ENCODE measurements at places on chromosomes 12 and 14. TPM values are rescaled to one million over a fixed set of nuclear protein-coding genes. Genes with fewer than 3 reads are reported as not detected.

The KRT81 gene
- not detected for total RNA-seq

The TMEM132C gene
- total RNA-seq = not detected

The SLC38A4 gene
- total RNA-seq = 4.6 TPM

The DNAI7 gene
- 4.2 TPM for total RNA-seq

The DEPDC4 gene
- total RNA-seq = 5.9 TPM

The ANKRD9 gene
- total RNA-seq = 37.5 TPM

The SAV1 gene
- total RNA-seq = 32.4 TPM

The CDK4 gene
- total RNA-seq = 208 TPM

The CCDC197 gene
- not detected for total RNA-seq

The ERC1 gene
- total RNA-seq = 93.1 TPM

The KRT8 gene
- total RNA-seq = 5.4 TPM

The TCL1B gene
- not detected for total RNA-seq

The CRIP1 gene
- total RNA-seq = 28.4 TPM

The RASSF9 gene
- total RNA-seq = 8.5 TPM

The KLRB1 gene
- total RNA-seq = not detected

The HCAR2 gene
- total RNA-seq = not detected

Measured in fibroblast of the aortic adventitia (primary cell).